ENCODE measurements at places on chromosomes 3 and 15. TPM values are rescaled to one million over a fixed set of nuclear protein-coding genes. Genes with fewer than 3 reads are reported as not detected.

The MUSTN1 gene
- total RNA-seq, result 18.6 TPM

The PFKFB4 gene
- total RNA-seq, result 4.6 TPM

The TMCO5A gene
- total RNA-seq, result not detected

The COL8A1 gene
- 24.2 TPM for total RNA-seq

The GASK1A gene
- 7.3 TPM for total RNA-seq

- H3K4me3 ChIP-seq, result no peak overlapping the region
- H3K27me3 ChIP-seq, result no peaks in the 10 kb centered on the region
- H3K36me3 ChIP-seq, result no peaks in the 10 kb centered on the region
- no peak for DNase-seq
Observed at GRCh38 chr3:55812394-55813013, 325.4 kb upstream of the WNT5A start.

- H3K4me1 ChIP-seq, result peaks cover 5% of the 10 kb centered on the region
- H3K27me3 ChIP-seq, result no peaks in the 10 kb centered on the region
- H3K4me3 ChIP-seq, result no peak overlapping the region
Observed at GRCh38 chr3:24591661-24592555, 97.3 kb upstream of the THRB start.

GRCh38 chr15:43463507-43463906, 29.4 kb downstream of the TP53BP1 start:
- no peak for DNase-seq
- H3K27ac ChIP-seq, result no peak overlapping the region
- no peaks in the 10 kb centered on the region for H3K4me1 ChIP-seq
- H3K36me3 ChIP-seq, result no peaks in the 10 kb centered on the region
- H3K27me3 ChIP-seq, result no peaks in the 10 kb centered on the region

- no peak overlapping the region for H3K27ac ChIP-seq
- no peaks in the 10 kb centered on the region for H3K27me3 ChIP-seq
- peak; percentile 51 for DNase-seq
- H3K4me1 ChIP-seq, result peaks cover 7% of the 10 kb centered on the region
- H3K4me3 ChIP-seq, result no peak overlapping the region
Observed at GRCh38 chr3:32309654-32310242, 71.3 kb downstream of the CMTM8 start.

DNA sequence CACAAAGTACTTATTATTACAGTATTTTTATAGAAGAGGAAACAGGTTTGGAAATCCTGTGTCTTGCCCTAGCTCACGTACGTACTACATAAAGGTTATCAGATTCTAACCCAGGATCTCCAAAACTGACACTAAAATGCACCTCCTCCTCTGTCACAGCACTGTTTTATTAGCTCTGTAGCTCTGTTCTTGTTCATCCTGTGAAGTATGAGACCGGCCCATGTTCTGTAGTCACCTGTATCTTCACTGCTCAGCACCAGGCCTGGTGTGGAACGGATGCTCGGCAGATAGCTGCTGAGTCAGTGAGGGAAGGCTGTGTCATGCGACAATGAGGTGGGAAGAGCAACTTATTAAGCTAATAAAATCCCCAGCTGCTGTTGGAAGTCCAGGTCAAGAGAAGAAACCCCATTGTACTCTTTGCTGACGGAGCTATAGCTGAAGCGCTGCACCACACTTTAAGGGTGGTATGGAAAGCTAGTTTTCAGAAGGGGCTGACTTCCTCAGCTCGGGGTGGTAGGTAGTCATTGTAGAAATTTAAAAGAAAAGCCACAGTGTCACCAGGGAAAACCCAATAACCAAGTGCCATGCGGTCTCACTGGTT, 22.8 kb downstream of the BCL2A1 start:
- H3K4me3 ChIP-seq, result no peak overlapping the region
- H3K27ac ChIP-seq, result no peak overlapping the region
- H3K36me3 ChIP-seq, result no peaks in the 10 kb centered on the region
- DNase-seq, result no peak
- H3K27me3 ChIP-seq, result no peaks in the 10 kb centered on the region
- H3K4me1 ChIP-seq, result no peaks in the 10 kb centered on the region

DNA sequence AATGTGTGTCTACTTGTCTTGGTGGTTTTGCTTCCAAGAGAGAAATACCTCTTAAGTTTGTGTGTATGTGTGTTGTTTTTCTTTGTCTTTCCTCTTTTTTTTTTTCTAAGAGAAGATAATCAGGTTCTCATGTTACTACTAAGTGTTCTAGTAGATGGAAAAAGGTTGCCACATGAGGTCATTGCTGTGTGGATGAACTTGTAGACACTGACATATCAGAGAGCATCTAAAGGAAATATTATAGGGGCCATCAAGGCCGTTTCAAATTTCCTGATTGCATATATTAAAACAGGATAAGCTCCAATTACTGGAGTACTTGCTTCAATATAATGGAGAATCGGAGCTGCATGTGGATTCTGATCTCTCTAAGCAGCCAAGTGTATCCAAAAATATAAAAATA, 747.5 kb downstream of the NR2F2 start:
- H3K27me3 ChIP-seq, result no peaks in the 10 kb centered on the region
- no peaks in the 10 kb centered on the region for H3K4me1 ChIP-seq
- DNase-seq, result no peak

DNA sequence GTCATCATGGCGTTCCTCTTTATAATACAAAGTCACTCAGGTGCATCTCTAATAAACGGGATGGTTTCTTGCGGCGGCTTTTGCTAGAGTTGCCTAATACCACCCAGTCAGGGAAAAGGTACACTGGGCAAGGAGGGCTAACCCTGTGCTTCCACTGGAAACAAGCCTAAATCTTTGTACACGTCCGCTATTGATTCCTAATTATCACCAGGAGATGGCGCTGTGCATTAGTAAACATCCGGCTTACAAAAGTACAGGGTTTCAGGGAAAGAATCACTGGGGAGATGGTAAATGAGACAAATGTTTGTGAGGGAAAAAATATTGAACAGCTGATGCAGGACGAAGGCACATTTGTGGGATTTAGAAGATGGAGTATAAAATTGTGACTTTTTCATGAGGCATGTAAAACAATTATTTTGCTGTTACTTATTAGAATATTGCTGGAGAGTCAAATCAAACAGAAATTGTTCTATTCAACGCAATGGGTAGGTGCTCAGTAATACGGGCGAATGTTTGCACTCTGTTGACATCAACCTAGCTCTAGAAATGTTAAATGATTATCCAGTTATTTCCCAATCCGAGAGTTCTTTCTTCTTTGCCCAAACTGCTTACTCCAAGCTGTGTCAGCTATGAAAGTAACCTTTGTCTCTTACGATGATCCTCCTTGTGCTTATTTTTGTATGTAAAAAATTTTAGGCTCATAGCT, 50.6 kb downstream of the GMNC start:
- peak; percentile 24 for DNase-seq
- H3K27me3 ChIP-seq, result no peaks in the 10 kb centered on the region
- no peak overlapping the region for H3K4me3 ChIP-seq
- H3K36me3 ChIP-seq, result no peaks in the 10 kb centered on the region

- H3K27ac ChIP-seq, result no peak overlapping the region
- no peaks in the 10 kb centered on the region for H3K27me3 ChIP-seq
- H3K4me3 ChIP-seq, result no peak overlapping the region
- no peaks in the 10 kb centered on the region for H3K36me3 ChIP-seq
Observed at GRCh38 chr3:179848711-179849110, 188.0 kb downstream of the PEX5L start.

DNA sequence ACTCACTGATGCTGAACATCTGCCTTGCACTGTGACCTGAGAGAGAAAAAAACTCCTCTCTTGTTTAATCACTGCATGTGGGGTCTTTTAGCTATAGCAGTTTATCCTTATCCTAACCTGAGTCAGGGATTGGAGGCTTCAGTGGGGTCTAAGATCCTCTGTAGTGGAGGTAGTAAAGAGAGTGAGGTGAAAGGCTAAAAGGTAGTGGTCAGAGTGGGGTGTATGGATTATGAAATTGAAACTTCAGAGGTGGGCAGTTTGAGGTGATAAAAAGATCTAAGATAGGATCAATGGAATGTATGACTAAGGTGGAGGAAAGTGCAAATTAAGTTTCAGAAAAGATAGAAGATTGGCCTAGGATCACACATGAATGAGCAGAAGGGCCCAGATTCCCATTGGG, 36.5 kb downstream of the DET1 start:
- no peak overlapping the region for H3K27ac ChIP-seq
- H3K4me3 ChIP-seq, result no peak overlapping the region
- no peaks in the 10 kb centered on the region for H3K27me3 ChIP-seq
- H3K4me1 ChIP-seq, result no peaks in the 10 kb centered on the region

DNA sequence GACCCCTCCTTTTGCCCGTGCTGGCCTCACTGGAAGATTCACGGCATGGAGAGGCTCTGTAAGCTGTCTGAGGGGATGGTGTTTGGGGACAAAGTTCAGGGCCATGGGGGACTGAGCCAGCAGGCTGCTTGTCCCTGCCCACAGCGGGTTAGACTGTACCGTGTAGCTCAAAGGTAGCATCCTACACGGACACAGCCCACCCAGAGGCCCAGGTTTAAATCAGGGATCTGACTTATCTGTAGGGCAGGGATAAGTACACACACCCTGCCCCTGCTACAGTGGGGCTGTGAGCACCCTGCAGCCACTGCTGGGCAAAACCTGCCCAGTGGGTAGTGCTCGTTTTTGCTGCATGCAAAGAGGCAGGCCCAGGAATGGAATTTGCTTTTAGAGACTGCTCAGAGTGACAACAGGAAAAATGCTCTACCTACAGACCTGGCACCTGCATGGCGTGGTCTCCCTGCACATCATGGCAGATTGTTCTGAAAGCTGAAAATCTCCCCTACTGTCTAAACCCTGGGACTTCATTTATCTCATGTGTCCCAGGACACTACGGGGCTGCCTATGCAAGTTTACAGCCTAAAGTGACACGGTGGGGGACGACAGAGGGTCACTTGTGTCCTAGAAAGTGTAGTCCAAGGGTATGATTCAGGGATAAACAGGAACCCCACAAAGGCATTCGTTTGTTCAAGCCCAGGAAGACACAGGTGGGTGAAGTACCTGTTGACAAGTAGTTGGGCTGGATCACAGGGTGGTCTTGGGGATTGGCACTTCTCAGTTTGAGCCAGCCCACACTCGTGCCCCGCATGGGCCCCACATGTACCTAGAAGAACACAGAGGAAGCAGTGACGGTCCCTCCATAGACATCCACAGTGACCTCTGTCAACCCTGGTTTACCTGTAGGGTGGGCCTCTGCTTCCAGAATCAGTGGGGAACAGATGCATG, 27.7 kb downstream of the CHDH start:
- no peaks in the 10 kb centered on the region for H3K4me1 ChIP-seq
- H3K27ac ChIP-seq, result no peak overlapping the region
- H3K27me3 ChIP-seq, result no peaks in the 10 kb centered on the region
- H3K36me3 ChIP-seq, result peaks cover 22% of the 10 kb centered on the region
- H3K4me3 ChIP-seq, result no peak overlapping the region

DNA sequence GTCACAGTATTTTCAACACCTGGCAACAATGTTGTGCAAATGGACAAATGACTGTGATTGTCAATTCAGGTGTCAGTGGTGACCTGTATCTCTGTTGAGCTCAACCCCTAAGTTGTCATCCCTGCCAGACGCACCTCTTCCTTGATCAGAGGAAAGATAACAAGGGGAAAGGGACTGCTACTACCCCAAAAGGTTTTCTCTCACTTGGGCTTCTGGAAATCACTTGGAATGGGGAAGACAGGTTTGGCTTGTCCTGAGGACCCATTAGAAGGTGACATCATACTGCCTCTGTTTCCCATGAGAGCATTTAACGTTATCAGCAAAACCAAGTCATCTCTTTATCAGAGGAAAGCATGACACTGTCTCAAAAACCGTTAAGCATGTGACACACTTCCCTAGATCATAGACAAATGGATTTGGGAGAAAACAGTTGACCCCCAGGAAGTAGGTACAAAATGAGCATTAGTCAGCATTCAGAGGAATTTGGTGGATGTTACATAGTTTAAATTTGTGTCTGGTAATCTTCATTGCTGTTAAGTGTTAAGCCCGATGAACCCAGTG, 769.5 kb downstream of the GRM7 start:
- no peak overlapping the region for H3K27ac ChIP-seq
- no peak overlapping the region for H3K4me3 ChIP-seq
- H3K36me3 ChIP-seq, result no peaks in the 10 kb centered on the region
- no peaks in the 10 kb centered on the region for H3K4me1 ChIP-seq

DNA sequence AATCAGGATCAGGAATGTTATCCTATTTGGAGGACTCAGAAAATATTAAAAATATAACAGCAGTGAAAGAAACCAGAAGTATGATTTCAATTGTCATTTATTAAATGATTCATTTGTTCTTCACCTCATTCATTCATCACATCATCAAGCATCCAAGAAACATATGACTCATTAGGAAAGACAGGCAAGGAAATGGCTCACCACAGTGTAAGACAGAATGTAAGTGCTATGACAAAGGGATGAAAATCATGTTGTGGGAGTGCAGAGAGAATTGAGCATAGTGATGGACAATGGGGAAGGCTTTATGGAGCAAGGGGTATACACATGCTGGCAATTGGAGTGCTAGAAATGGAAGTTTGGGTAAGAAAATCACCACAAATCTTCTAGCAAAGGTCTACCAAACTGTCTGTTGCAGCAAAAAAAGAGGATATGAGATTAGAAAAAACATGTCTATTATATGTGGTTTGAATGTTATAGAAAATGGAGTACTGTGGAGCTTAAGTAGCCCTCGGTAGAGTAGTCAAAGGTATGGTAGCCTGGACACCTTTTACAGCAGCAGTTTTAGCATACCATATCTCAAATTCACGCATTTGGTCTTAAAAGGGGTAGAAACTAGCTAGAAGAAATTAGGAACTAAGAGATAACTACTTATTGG, 111.1 kb upstream of the GPR149 start:
- no peak overlapping the region for H3K4me3 ChIP-seq
- no peak overlapping the region for H3K27ac ChIP-seq
- no peaks in the 10 kb centered on the region for H3K4me1 ChIP-seq
- DNase-seq, result no peak
- H3K27me3 ChIP-seq, result no peaks in the 10 kb centered on the region
- H3K36me3 ChIP-seq, result no peaks in the 10 kb centered on the region

DNA sequence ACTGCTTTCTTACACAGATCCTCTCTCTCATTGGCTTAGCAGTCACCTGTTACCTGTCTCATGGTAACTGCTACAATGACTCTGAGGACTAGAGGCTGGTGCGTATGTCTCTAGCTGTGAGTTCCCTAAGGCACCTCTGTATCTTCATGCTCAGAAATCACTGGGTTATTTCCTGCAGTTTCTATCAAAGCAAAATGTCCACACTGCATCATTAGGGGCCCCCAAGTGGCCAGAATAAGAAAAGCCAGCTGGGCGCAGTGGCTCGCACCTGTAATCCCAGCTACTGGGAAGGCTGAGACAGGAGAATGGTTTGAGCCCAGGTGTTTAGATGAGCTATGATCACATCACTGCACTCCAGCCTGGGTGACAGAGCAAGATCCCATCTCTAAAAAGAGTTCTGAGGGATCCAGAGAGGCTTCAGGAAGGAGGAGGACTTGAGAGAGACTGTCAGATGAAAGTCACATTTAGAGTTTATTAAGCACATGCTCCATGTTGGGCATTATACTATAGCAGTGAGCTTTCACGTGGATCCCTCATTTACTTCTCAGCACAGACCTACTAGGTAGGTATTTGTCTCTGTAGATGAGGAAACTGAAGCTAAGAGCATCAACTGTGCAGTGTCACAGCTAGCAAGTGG, 2.3 kb upstream of the VPS18 start:
- peak; percentile 73 for DNase-seq
- peaks cover 11% of the 10 kb centered on the region for H3K4me1 ChIP-seq
- H3K36me3 ChIP-seq, result no peaks in the 10 kb centered on the region
- no peak overlapping the region for H3K4me3 ChIP-seq
- H3K27ac ChIP-seq, result no peak overlapping the region

GRCh38 chr3:169286214-169286613, 377.3 kb downstream of the MECOM start:
- DNase-seq, result peak; percentile 70
- no peaks in the 10 kb centered on the region for H3K36me3 ChIP-seq
- H3K4me1 ChIP-seq, result peaks cover 13% of the 10 kb centered on the region
- H3K27me3 ChIP-seq, result no peaks in the 10 kb centered on the region
- peak overlapping the region; percentile 63 for H3K27ac ChIP-seq

- peak overlapping the region; percentile 73 for H3K4me3 ChIP-seq
- H3K36me3 ChIP-seq, result no peaks in the 10 kb centered on the region
- no peaks in the 10 kb centered on the region for H3K27me3 ChIP-seq
- H3K4me1 ChIP-seq, result peaks cover 6% of the 10 kb centered on the region
Observed at GRCh38 chr3:71064956-71065763, 518.4 kb downstream of the FOXP1 start.

All from kidney (tissue), 22 donors.